ENCODE measurements at places on chromosomes 5 and 9.

DNA sequence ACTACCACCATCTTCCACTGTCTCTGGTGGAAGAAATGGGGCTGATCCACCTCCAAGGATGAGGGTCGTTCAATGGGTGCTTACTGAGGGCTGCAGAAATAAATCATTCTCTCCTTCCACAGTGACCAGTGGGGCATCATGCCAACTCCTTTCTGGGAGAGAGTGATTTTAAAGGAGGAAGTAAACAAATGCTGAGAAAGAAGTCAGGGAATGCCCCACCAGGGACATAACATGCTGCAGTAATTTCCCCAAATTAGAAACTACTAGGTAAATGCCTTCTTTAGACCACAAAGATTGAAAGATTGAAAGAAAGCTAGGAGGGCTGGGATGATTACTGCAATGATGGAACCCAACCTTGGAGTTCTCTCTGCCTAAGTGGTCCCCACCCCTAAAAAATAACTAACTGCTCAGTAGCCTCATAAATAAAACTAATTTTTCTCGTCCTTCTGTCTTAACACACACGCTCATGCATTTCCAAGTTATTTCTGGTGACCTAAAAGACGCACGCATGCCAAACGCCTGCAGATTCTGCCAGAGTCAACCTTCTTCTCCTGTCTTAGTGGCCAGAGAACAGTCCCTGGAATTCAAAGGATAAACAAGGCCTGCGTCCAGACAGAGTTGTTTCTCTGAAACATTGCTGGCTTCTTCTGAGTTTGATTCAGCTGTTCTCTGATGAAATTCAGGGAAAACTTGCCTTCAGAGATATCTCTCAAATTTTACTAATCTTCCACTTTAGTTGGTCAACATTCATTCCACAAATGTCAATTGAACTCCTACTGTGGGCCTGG lies 250.0 kb downstream of the NR3C1 start:
- DNase-seq: no peak

DNA sequence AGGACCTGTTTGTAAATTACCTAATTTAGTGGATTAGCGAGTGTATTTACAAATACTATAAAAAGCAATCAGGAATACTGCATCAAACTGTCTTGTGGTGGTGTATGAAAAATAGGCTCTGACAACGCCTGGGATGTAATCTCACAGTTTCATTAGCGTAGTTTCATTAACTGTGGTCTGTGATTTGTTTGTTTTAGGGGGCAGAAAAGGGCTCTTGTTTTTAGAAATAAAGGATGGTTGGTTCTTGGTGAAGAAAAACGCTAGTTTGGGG lies 1.4 kb downstream of the SLC44A1 start:
- DNase-seq: no peak

GRCh38 chr9:81814794-81815464 lies 113.3 kb upstream of the SPATA31D4 start:
- DNase-seq: no peak

- DNase-seq: no peak
Measured at GRCh38 chr5:166980666-166981065, 1310.8 kb upstream of the WWC1 start.

DNA sequence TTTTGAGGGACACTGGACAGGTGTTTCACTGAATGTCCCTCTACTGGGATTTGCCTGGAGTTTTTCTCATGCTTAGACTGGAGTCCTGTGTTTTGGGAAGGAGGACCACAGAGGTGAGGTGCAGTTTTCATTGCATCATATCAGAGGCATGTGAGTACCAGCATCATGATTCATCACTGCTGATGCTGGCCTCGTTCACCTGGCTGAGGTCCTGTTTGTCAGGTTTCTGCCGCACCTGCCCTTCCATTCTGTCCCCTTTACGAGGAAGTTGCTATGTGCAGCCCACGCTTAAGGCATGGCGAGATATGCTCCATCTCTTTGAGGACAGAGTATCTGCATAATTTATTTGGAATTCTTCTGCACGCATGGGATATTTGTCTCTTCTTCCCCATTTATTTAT lies 162.1 kb downstream of the TENT4A start:
- no peak for DNase-seq

GRCh38 chr9:132946631-132947295 lies 2.3 kb upstream of the TSC1 start:
- peak; percentile 29 for DNase-seq

DNA sequence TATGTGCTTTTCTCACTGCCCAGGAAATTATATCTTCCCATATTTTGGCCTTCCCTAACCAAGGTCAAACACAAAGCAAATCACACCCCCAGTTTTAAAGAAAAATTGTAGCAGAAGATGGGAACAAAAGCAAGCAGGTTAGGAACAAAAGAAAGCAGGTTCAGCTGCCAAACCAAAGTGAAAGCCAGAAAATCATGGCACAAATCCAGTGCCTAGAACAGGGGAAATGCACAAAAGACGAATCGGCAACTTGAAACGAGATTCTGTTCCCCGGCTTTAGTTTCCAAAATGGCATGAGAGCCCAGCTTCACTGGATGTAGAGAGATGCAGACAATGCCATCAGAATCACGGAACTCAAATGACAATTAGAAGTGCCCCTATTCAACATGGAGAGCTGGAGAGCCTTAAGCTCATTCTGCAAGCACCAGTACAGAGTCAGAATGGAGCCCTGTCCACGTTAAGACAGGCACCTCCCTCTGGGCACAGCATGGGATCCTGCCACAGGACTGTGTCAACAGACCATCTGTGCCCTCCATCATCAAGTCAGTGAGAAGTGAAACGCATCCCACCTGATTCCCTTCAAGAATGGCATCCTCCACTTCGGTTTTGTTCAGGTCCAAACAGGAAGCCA lies 13.8 kb downstream of the DNAH5 start:
- no peak for DNase-seq

DNA sequence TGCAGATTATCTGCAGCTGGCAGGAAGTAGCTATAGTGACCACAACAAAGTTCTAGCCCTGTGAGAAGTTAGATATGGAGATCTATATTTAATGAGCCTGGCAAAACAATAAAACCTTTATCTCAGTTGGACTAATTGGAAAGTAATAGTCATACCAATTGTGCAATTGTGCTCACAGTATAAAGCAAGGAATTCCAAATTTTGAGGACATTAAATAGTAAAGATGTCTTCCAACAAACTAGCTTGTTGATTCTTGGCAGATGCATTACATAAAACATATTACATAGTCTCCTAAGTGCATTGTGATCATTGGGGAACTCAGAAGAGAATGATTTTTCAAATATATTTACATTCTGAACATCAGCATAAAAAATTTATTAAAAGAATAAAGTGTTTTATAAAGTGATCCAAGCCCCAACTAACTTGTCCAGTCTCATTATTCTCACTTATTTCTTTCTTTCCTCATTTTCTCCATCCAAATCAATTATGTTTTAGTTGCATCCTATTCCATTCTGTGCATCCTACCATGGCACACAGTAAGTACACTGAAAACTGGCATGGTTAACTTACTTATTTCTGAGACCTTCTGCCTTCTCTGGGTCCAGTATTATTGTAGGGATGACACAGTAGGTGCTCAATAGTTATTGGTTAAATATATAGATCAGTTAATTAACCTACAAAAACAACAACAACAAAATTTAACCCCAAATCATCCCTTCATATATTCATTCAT lies 977.2 kb upstream of the NUDT12 start:
- DNase-seq: no peak

DNA sequence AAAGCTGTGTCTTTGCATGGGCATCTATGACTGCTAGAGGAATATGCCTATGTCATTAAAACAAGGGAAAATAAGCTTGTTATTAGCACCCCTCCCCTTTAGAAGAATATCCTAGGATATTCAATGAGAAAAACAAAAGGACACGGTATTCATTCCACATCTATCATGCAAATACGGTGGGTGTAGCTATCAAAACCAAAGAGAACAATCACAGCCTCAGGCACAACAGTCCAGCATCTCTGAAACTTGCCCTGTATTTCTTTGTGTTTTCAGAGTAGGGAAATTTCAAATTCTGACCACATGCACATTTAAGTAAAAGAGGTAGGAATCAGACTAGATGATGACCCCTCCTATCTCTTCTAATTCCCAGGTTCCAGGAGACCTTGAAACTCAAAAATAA lies 209.9 kb downstream of the EFNA5 start:
- no peak for DNase-seq

GRCh38 chr9:34502891-34503290 lies 19.9 kb downstream of the ENHO start:
- DNase-seq: no peak

DNA sequence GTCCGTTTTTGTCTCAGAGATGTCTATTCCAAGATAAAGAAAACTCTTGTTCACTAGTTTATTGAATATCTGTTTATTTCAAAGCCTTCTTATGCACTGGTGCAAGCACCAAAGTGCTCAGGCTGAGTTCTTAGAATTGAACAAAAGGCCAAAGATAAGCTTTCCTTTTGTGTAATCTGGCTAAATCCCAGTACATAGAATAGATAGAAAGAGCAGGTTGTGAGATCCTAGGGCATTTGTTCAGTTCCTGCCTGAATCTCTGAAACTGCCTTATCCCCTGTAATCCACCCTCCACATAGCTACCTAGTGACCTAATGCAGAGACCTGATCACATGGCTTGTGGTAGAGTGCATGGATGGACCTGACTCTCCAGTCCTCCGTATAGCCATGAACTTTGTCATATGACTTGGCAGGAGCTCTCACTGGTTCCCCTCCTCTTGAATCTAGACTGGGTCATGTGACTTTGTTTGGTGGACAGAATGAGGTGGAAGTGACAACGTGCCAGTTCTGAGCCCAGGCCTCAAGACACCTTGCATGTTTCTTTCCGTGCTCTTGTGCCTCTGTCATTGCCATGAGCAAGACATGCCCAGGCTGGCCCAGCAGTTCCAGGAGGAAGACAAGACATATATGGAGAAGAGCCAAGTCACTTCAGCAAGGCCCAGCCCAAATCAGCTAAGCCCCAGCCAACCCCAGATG lies 139.3 kb upstream of the SHB start:
- no peak for DNase-seq

DNA sequence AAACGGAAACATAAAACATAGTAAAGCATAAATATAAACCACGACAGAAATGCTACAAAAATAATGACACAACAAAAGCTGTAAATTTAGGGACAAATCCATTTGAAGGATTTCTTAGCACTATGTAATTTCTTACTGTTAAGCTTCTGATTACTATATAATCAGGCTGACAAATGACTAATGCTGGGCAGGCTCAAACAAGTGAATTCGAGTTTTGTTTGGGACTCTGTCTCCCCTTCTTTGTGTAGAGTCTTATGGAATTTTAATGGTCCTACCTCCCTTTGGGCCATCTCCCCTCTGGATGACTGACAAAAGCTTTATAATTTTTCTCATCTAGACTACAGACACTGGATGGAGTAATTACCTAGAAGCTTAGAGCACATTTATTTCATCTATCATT lies 24.6 kb upstream of the KIF2A start:
- DNase-seq: no peak

DNA sequence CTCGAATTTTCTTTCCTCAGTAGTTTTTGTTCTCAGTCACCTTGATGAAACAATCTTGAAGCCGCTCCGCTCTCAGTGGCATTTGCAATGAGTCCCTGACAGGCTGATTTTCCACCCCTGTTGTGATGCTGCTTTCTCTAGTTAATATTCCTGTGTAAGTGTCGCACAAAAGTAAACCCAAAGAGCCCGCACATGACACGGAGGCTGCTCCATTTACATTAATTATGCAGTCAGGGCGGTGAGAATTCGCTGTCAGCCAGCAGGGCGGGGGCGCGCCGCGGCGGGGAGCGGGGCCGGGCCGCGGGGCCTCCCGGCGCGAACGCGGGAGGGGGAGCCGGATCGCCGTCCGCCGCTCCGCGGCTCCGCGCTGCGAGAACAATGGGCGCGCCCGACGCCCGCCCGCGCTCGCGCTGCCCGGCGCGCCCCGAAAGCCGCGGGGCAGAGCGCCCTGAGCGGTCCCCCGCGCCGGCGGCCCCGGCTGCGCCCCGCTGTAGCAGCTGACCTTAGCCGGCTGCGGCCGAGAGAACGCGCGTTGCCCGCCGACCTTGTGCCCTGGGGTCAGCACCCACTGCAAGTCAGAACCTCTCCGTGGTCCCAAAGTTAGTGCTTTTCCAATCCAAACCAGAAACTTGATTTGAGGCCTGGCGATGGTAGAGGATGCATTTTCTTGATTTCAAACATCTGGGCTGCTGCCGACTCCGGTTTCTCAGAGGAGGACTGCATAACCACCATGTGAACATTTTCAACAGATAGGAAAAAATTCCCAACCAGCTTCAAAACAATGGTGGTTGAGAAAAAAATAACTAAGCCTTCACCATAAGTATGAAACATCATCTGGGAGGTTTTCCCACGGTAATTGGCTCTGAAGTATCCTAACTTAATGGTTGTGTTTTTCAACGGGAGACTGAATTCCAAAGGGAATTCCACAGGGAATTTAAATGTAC lies 142.6 kb downstream of the PBX3 start:
- no peak for DNase-seq

DNA sequence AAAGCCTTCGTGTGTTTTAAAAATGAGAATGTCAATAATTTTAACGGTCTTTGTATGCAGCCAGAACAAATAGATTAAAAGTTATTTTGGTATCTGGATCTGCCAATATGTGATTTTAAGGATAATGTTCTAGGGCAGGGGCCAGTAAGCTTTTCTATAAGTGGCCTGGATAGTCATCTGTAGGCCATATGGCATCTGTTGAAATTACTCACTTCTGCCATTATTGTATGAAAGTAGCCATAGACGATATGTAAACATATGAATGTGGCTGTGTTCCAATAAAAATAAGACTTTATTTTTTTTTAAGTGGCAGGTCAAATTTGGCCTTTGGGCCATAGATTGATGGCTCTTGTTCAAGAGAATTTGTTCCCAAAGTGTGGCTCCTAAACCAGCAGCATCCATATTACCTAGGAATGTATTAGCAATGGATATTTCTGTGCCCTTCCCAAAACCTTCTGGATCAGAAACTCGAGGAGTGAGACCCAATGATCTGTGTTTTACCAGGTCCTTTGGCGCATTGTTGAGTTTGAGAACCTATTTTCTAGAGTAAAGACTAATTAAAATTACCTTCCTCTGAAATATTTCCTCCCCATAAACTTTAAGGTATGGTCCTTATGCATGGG lies 55.9 kb downstream of the C6 start:
- DNase-seq: no peak

DNA sequence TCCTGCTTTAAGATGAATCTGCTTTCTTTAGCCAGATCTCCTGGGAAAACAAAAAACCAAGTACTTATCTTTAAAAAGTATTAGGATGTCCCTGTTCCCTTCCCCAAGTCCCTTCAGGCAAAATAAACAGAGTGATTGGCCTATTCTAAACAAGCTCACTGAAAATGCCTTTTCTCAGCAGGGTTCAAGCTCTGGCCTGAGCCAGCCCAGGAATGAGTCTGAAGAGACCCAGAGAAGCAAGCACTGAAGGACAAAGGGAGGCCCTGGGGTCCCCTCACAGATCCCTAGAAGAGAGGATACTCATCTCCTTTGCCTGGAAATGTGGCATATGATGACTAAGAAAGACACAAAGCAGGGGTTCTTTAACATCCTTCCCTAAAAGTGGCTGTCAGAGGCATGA lies 66.8 kb upstream of the MAP1B start:
- no peak for DNase-seq

Data from kidney capillary endothelial cell (primary cell).